ENCODE measurements at places on chromosomes 1 and 21.

DNA sequence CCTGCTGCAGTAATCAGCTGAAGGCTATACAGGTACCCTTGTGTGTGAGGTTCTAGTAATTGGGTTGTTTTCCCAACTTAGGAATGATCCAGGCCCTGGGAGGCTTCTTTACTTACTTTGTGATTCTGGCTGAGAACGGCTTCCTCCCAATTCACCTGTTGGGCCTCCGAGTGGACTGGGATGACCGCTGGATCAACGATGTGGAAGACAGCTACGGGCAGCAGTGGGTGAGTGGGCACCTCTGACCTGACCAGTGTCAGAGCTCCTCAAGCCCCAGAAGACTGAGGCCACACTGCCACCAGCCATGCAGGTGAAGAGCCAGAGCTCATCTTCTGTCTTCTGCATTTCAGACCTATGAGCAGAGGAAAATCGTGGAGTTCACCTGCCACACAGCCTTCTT, 27.7 kb downstream of the ATP1A1 start:
- no peak for DNase-seq

DNA sequence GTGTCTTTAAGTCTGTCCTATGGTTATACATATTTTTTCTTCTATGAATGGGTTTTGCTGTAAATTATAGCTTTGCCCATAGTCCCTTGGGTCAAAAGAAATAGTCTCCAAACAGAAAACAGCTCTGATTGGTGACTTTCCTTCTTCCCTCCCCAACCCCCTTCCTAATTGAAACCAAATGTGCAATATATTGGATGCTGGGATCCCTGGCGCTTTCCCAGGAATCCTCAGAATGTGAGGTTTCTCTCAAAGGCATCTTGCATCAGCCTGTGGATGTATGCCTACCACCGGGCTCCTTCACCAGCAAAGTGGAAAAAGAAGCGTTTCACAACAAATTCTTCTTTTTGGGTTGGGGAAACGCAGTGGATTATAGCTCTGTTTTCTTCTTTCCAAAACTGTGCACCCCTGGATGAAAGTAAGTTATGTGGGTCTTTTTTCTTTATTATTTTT, at the start of gene DDR2:
DDR2 (plus strand) TSS at position 248 of the 450 bp plus-strand sequence. CDS start 86,600 bp downstream, outside the sequence.
- no peak for DNase-seq

- DNase-seq = peak; percentile 90
Measured at GRCh38 chr1:44631647-44632539, 42.4 kb downstream of the TMEM53 start.

GRCh38 chr1:154864189-154864975, 5.7 kb downstream of the KCNN3 start:
- no peak for DNase-seq

DNA sequence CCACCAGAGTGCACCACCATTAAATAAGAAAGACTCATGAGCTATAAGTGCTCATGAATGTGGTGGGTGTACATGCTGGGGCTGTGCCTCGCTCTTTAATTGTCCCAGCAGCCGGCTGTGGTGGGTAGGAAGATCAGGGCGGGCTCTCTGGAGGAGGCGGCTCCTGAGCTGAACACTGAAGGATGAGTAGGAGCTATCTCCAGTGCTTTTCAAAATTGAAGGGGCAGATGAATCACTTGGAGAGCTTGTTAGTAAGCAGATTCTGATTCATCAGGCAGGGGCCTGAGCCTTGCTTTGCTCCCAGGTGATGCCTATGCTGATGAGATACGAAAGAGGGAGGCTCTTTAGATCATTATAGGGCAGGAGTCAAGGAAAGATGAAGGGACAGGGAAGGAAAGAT, 54.1 kb downstream of the ETS2 start:
- no peak for DNase-seq

- DNase-seq = peak; percentile 62
Measured at GRCh38 chr1:37764414-37764825, 500 bp downstream of the EPHA10 start.

DNA sequence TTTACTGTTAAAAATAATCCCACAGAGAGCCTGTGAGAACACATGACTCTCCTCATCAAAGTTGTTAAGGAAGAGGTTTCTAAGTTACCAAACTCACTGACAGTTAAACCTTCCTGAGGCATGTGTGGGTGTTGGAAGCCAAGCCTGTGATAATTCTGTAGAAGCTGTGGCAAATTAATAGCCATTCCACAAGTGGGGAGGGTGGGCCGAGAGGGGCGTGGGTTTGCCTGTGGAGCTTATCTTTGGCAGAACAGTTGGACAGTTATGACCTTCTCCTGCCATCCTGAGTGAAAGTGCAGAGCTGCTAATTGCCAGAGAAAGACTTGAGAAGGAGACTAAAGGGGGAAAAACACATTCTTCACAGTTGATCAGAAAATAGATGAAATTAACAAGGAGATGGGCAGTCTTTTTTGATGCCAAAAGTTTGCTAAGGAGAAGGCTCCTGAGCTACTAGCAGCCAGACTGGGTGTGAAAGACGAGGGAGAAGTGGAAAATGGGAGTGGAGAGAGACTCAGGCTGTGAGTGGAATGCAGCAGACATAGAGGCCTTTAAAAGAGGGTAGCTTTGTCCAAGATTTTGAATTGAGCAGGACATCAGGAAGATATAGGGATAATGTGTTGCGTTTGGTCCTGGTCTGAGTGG, 1.6 kb upstream of the PLA2G2C start:
- peak; percentile 86 for DNase-seq

DNA sequence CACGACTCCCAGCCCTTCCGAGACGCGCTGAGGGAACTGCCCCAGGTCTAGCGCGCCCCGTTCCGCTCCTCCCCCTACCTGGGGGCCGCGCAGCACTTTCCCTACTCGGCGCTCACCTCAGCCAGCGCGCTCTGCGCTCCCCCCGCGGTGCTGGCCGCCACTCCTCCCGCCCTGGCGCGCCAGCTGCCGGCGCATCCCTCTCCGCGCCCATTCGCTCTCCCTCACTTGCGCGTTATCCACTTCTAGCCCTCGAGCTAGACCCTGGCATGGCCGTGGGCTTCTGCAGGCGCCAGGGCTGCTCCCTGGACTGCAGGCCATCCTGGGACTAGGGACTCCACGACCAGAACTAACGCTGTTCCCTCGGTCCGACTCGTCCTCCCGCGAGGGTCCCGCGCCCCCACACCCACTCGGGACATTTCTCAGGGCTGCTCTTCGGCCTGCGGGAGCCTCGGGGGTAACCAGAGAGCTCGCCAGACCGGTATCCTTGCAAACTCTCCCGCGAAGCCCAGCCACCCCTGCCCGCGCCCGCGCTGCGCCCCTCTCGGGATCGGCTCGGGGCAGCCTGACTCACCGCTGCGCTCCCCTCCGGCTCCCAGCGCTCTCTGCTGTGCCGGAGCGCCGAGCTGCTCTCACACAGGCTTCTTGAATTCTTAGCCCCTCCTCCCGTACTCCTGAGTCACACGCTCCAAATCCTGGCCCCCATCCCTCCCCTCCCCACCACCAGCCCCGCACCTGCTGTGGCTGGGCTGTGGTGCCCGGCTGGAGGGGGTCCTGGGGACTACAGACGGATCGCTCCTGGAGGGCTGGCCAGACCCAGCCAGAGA, at the start of gene NGF:
NGF (minus strand) TSS at position 617 of the 824 bp plus-strand sequence. CDS start 51,454 bp downstream, outside the sequence.
- DNase-seq = no peak

DNA sequence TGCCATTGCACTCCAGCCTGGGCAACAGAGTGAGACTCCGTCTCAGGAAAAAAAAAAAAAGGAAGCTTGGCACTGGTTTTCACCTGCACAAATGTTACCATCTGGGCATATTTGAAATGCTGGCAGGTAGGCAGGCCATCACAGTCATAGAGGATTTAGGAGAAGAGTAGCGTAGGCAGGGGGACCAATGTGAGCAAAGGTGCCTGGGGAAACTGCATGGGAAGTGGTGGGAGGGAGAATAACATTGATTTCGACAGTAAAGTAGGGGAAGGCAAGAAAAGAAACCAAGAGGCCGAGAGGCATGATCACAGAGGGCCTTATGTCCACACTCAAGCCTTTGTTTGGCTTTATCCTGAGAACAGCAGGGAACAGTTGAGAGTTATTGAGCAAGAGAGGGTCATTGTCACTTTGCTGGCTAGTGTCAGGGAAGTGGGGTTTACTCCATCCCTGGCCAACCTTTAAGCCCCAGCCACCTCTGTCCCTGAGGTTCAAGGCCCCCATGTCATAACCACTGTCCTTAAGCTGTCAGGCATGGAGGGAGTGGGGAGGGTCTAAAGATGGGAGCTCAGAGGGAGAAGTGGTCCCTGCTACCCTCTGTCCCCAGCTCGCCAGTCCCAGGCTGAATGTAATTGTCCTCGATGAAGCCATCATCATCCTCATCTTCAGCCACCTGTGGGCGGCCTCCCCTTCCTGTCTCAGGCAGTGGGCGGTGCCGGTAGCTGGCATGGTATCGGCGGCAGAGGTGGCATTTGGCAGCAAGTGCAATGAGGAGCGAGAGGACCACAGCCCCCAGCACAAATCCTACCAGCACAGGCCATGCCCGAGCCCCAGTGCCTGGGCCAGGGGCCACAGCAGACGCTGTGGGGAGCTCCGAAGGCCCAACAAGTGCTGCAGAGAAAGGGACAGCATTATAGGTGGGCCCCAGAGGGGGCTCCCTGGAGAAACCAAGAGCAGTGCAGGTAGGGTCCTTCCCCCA, 2.9 kb downstream of the C1orf210 start:
- no peak for DNase-seq

DNA sequence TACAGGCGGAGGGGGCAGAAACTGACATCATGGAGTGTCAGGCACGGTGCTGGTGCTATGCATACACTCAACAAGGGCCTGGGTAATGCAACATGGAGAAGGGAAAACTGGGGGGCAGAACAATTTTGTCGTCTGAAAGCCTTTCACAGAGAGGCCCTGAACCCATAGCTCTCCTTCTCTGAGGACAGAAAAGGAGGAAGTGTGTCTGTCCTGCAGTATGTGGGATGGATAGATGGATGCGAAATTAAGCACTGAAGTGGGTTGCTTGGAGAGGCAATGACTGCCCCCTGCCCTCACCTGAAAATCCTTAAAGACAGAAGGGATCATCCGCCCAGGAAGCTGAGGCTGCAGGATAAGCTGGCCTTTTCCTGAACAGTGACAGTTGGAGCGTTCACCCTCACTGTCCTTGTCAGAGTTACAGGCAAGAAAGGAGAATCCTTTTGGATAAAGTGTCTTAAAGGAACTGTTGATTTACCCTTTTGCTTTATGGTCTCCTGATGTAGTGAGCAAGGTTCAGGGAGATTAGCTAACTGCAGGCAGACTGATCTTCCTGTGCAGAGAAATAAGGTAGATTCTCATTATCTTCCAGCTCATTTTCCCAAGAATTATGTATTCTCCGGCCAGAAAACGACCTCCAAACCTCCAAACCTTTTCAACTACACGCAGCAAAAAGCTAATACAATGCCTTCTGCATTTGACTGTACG, 1.6 kb upstream of the FAM20B start:
- DNase-seq = no peak

GRCh38 chr1:12677565-12677964, 33.7 kb downstream of the AADACL4 start:
- DNase-seq = no peak

GRCh38 chr1:168603501-168604110, 27.2 kb downstream of the XCL1 start:
- peak; percentile 78 for DNase-seq

DNA sequence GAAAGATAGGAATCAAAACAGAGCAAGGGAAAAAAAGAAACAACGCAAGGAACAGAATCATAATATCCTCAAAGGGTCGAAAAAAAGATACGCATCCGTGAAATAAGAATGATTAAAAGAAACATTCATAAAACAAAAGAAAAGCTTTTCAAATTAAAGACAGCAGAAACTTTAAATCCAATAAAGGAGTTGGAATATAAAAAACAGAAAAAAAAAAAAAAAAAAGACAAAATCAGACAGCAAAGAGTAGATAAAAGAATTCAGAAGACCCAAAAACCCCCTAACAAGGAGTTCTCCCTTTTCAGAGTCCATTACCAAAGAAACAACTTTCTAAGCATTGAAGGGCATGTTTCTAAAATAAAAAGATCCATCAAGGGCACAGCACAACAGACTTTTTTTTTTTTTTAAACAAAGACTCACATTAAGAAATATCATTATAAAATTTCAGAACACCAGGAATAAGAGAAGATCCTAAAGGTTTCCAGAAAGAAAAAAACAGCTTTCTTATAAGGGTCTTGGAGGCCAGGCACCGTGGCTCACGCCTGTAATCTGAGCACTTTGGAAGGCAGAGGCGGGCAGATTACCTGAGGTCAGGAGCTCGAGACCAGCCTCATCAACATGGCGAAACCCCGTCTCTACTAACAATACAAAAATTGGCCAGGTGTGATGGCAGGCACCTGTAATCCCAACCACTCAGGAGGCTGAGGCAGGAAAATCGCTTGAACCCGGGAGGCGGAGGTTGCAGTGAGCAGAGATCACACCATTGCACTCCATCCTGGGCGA, 44.7 kb downstream of the ENAH start:
- DNase-seq = no peak

GRCh38 chr1:20194757-20195461, 8.6 kb upstream of the PLA2G2C start:
- DNase-seq = peak; percentile 79

DNA sequence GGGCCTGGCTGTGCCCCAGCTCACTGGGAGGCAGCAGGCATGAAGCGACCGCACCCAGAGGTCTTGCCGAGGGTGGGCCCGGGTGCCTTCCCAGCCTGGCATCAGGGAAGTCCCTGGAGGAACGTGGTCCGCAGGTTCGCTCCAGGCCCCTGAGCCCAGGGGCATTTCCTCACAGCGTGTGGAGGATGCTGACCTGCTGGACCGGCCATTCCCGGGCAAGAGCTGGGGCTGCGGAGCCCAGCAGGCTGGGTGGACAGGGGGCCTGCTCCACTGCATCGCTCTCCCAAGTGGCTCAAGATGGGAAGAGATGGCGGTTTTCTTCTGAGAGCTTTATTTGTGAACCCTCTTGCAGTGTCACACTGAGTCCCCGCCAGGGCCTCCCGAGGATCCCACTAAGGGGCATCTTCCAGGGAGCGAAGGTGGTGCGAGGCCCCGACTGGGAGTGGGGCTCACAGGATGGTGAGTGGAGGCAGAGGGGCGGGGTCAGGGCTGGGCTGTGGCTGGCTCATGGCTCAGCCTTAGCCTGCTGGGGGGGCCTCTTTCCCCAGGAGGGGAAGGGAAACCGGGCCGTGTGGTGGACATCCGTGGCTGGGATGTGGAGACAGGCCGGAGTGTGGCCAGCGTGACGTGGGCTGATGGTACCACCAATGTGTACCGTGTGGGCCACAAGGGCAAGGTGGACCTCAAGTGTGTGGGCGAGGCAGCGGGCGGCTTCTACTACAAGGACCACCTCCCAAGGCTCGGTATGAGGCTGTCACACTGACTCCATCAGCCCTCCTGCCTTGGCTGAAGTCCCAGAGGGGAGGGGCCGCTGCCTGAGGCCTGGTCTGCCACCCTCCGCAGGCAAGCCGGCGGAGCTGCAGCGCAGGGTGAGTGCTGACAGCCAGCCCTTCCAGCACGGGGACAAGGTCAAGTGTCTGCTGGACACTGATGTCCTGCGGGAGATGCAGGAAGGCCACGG, 7.2 kb upstream of the MMP23B start:
- no peak for DNase-seq
